ENCODE measurements at places on chromosomes 7 and 10. TPM values are rescaled to one million over a fixed set of nuclear protein-coding genes. Genes with fewer than 3 reads are reported as not detected.

GRCh38 chr7:149886018-149886415 lies 12.2 kb downstream of the ATP6V0E2 start:
- no peak for DNase-seq

DNA sequence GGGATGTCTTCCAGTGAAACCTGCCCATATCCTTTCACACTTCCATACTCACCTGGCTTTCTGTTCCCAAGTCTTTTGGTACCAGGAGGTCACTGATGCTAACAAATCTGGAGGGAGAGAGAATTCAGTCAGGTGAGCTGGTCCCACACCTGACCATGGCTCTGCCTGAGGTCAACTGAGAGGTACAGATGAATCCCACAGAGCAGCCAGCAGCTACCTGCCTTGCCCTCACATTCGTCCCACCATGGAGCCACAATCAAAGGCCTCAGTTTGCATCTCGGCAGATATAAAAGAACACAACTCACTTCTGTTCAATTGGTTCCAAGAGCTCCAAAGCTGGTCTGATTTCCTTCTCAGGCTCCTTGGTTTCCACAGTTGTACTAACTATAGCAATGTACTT lies 47.0 kb downstream of the GDI2 start:
- DNase-seq: no peak

Gene PRSS37
- 0.72 TPM for total RNA-seq

Gene SEMA3C
- 93.4 TPM for total RNA-seq

GRCh38 chr7:107856806-107857540 lies 34.0 kb upstream of the DLD start:
- DNase-seq: no peak

Gene EPO
- not detected for total RNA-seq

Gene C10orf105
- total RNA-seq: 0.48 TPM

Gene CAMK1D
- 3.1 TPM for total RNA-seq

DNA sequence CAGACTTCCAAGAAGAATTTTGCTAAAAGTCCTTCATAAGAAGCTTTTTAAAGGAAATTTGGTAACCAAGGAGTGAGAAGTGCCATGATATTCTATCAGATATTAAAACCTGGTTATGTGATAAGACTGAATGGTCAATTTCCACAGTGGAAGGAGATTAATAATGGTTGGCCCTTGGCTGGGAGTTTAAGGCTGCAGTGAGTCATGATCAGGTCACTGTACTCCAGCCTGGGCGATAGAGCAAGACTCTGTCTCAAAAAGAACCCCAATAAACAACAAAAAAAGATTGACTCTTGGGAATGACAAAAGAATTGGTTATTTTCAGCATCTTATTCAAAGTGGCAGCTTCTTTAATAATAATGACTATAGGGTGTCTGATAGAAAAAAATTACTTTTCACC lies 37.2 kb downstream of the EXOC4 start:
- no peak for DNase-seq

GRCh38 chr10:10662716-10663408 lies 354.8 kb upstream of the CELF2 start:
- no peak for DNase-seq

Gene ZNF783
- 15.9 TPM for total RNA-seq

Gene PDGFA
- total RNA-seq: 120 TPM

DNA sequence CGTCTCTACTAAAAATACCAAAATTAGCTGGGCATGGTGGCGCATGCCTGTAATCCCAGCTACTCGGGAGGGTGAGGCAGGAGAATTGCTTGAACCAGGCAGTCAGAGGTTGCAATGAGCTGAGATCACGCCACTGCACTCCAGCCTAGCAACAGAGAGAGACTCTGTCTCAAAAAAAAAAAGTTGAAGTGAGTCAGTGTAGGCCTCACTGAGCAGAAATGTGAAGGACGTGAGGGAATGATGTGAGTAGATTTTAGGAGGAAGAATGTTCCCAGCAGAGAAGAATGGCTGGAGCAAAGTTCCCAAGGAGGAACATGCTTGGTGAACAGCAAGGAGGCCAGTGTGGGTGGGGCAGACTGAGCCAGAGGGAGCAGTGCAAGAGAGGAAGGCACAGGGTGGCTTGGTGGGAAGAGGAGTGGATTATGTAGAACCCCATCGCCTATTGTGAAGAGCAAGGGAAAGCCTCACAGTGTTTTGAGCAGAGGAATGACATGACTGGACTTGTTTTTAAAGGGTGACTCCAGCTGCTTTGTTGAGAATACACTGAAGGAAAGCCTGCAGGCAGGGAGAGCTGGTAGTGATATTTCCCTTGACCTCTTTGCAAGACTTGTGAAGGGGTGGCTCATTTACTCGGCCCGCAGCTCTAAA lies 708.7 kb downstream of the SUGCT start:
- no peak for DNase-seq

GRCh38 chr10:73117976-73118743 lies 7.9 kb downstream of the NUDT13 start:
- no peak for DNase-seq

Gene OR9A2
- not detected for total RNA-seq

Gene PPP1R17
- total RNA-seq: 0.96 TPM

DNA sequence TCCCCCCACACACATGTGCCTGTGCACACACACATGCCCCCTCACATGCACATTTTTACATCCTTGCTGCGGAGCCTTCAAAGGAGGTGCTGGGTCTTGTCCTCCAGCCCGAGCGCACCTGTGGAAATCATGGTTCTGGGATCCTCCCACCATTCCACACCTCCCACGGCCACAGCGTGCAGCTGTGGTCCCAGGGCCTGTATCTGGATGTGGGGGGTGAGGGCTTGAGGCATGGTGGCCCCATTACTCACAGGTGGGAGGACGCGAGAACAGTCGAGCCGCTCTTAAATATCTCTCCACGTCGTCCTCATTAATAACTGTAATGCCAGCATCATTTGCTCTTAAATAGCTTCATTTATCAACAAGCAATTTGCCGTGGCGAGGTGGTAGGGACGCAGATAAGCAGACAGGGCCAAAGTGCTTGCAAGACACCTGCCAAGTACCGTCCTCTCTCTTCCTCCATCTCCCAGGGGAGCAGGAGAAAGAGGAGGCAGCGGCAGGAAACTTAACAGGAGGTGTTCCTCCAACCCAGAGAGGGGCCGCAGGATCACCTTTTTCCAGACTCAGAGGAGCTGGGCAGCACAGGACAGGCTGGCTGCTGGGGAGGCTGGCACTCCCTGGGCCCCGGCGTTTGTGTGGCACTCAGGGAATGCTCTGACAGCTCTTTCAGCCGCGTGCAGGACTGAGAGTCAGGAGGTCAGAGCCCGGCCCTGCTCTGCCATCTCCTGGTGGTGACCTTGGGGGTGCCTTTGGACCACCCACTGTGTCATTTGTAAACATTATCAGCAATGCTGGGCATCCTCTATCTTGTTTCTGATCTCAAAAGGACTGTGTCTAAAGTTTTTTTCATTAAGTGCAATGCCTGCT lies 87.4 kb downstream of the CDH23 start:
- no peak for DNase-seq

DNA sequence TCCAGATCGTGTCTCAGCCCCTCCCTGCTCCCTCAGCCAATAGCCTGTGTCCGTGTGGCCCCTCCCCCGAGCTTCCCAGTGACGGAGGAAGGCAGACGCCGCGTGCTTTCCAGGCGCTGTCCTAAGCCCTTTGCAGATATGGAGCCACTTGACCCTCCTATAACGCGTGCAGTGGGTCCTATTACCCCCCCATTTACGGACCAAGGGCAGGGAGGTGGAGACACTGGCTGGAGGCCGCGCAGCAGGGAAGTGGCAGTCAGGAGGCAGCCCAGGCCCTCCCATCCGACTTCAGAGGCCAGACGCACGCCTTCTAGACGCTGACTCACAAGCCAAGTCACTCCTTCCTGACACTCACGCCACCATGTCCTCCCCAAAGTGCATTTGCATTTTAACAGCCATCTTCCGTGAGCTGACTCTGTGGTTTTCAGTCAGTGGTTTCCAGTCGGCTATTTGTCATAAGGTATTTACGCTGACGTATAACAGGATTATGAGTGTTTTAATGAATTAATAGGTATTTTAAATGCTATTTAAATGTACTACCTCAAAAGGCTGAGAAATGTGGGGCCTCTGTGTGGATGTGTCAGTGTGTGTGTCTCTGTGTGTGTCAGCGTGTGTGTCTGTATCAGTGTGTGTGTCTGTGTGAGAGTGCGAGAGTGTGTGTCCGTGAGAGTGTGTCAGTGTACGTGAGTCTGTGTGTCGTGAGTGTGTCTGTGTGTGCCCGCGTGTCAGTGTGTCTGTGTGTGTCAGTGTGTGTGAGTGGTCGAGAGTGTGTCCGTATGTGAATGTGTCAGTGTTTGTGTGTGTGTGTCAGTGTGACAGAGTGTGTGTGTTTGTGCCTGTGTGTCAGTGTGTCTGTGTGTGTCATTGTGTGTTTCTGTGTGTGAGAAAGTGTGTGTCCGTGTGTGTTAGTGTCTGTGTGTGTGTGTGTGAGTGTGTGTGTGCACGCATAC lies 92.0 kb upstream of the INSIG1 start:
- peak; percentile 82 for DNase-seq

- DNase-seq: no peak
Measured at GRCh38 chr7:56007891-56008290, 43.4 kb downstream of the PSPH start.

DNA sequence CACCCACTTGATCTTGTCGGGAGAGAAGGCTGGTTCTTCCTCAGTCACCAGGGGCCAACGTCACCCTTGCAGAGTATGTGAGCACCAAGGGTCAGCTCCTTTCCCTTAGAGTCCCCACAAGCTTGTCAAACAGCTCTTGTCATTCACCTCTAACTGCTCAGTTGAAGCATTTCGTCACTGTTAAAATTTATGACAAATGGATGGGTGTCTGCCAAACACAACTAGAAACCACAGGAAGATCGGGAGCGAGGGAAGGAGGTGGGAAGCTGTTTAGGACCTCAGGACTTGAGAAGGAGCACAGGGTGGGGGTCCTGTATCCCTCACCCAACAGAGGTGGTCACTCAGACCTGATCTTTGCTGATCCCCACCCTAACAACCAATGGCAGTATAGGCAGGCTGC lies 373.3 kb upstream of the IGFBP3 start:
- no peak for DNase-seq

DNA sequence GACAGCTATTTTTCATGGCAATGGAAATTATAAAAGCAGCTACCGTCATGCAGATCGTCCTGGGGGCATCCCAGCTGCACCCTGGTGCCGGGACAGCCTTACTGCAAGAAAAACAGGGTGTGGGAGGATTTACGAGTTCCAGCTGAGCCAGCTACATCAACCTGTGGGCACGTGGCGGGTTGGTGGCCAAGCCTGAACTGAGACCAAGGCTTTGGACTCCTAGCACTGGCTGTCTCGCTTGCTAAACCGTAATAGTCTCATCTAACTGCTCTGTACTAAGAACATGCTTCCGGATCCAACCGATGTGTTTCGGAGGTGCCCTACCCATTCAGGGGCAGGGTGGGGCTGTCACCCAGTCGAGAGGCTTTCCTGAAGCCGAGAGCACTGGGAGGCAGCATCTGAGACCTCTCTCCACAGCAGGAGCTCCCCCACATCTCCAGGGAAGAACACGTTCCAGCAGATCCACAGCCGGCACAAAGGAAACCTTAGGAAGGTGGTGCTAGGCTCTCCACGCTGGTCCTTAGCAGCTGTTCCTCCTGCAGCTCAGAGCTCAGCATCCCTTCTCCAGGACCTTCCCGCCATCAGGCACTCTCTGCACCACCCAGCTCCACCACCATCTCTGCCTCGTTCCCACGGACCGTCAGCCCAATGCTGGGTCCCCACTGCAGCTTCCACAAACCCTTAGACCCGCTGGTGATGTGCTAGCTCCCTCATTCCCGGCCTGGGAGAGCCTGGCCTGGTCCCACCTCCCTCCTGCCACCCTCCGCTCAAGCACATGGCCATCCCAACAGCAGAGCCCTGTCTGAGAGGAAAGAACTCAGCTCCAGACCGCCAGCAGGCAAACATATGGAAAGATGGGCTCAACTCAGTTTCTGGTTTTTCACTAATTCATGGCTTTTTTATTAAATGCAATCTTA lies 158.5 kb downstream of the PTPRN2 start:
- no peak for DNase-seq

GRCh38 chr7:16402091-16402490 lies 19.2 kb downstream of the CRPPA start:
- peak; percentile 81 for DNase-seq

Gene ODAD2
- 6.5 TPM for total RNA-seq

Gene CYP3A7
- 1.2 TPM for total RNA-seq

- peak; percentile 51 for DNase-seq
Measured at GRCh38 chr10:118590334-118590733, 5.1 kb downstream of the PRLHR start.

DNA sequence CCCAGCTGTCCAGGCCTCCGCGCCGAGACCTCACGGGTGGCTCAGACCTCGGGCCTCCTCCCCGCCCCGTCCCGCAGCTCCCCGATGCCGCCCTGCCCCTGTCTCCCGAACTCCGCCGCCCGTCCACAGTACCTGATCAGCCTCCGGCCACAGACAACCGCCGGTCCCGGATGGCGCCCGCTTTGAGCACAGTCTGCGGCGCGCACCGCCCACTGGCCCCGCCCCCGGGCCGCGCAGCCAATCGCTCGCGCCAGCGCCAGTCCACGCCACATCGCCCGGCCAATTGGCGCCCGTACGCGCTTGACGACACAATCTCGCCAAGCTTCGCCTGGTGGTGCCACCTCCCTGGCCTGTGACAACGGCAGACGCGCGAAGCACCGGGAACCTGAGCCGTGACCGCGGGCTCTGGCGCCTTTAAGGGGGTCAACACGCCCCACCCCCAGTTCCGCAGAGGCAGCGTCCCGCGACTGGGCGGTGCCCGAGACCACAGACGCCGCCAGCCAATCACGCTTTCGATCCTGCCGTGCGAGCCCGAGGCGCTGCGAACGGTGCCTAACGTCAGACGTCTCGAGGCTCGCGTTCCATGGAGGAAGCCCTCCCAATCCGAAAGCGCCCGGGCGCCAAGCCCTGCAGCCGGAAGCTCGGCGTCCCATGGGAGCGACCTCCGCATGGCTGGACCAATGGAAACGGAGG lies at the start of gene IDI1:
IDI1 (minus strand) TSS at position 388 of the 693 bp plus-strand sequence; CDS start at position 272, 116 bp downstream.
- peak; percentile 99 for DNase-seq

Gene C10orf67
- total RNA-seq: 7.7 TPM

DNA sequence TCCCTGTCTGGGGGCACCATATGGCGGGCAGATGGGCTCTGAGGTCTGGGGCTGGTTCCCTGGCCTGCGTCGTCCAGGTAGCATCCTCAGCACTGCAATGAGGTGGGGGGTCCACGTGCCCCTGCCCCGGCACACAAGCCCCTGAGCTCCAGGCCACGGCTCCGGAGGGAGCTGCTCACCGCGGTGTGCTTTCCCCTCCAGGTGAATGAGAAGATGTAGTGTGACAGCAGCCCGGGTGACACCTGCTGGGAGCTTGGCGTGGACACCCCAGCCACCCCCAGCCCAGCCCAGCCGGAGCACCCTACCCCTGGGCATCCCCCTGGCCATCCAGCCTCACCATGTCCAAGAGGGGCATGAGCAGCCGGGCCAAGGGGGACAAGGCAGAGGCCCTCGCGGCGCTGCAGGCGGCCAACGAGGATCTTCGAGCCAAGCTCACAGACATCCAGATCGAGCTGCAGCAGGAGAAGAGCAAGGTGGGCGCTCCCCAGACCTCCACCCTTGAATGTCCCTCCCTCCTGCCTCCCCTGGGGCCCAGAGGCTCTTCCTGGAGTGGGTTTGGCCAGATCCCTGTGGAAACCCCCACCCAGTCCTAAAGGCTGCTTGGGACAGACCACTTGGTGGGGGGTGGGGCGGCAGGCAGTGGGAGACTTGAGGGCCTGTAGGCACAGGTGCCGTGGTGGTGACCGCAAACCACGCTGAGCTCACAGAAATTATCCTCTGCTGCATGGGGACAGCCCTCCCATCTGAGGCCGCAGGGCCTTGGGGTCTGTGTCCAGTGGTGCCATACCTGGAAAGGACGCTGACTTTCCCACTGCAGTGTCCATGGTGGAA lies 38.9 kb downstream of the JAKMIP3 start:
- DNase-seq: no peak

Gene PLAC9
- 169 TPM for total RNA-seq

Gene GNGT1
- 2.9 TPM for total RNA-seq

All from umbilical cord (tissue), 2 donors.